ENCODE measurements at places on chromosomes 1 and 21.

- DNase-seq = no peak
Observed at GRCh38 chr1:91278754-91279153, 125.9 kb downstream of the HFM1 start.

GRCh38 chr1:230172016-230172537 lies 105.0 kb downstream of the GALNT2 start:
- no peak for DNase-seq

DNA sequence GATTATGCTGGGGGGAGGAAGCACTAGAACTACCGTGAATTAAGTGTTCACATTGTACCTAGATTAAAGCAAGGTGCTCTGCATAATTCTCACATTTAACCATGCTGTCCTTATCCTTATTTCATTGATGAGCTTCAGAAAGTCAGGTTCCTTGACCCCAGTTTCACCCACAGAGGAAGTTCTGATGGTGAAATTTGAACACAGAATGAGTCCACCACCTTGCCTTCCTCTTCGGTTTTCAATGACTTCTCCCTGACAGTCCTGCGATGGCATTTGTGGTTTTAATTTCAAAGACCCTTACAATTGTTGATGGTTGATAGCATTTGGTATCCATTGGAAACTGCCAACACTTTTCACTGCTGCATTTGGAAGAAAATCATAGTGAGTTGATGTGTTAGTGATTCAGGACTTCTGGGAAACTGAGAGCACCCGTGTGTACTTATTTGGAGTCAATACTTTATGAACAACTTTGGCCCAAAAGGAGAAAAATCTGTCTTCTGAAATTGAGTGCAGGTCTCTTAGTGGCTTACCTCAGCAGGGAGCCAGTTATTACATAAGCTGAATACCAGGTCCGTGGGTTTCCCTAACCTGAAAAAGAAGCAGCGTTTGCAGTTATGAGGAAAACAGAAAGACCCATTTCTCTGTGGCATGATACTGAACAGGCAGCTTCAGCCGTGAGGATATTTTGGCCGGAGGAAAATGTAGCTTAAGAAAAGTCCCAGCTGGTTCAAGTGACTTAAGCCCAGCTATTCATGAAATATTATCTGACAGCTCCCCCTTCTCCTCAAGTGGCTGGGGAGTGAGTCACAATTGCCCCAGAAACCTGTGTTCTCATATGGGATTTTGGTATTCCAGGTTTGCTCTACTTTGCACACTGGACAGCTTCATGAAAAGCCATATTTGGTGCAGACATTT lies 47.5 kb downstream of the ROR1 start:
- no peak for DNase-seq

DNA sequence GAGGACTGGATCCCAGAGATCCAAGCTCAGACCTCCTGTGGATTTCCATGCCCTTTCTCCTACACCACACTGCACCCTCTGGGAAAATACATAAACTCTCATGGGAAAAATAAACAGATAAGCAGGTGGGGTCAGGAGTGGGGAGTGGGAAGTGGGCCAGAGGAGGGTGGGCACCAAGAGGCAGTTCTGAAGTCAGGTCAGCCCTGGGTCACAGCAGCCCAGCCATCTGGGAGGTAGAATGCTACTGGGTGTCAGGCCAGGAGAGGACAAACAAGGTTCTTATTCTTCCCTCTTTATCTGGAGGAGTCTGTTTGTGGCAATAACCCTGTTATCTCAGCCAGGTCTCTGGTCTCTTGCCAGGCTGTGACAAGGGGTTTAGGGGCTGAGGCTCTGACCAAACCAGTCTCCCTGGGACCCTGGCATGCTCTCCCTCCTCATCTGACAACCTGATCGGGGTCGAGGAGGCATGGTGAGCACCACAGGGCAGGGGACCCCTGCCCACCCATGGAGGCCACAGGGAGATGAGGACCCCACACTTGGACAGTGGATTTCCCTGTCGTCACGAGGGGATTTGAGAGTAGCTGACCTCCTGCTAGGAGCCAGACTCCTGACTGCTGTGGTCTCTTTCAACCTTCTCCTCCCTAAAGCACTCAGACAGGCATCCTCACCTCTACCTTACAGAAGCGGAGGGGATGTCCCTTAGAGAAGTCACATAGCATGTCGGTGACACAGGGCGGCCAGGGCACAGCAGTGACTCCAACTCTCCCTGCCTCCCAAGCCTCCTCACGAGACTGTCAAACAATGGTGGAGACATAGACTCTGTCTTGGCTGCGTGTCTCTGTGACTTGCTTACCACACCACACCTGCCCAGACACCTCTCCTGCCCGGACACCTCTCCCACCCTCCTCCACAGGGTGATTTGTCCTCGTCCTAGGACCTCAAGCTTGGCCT lies 51.3 kb upstream of the IFFO2 start:
- no peak for DNase-seq

- DNase-seq = no peak
Observed at GRCh38 chr1:42168763-42169162, 4.2 kb upstream of the GUCA2A start.
